ENCODE measurements at places on chromosomes 4 and X. TPM values are rescaled to one million over a fixed set of nuclear protein-coding genes. Genes with fewer than 3 reads are reported as not detected.
A peak's percentile ranks its signal among the peaks of the same experiment; 100 is the strongest.

GRCh38 chr4:5376015-5376414, 324.7 kb downstream of the STK32B start:
- DNase-seq, result no peak
- H3K36me3 ChIP-seq, result no peaks in the 10 kb centered on the region
- H3K4me1 ChIP-seq, result no peaks in the 10 kb centered on the region
- no peak overlapping the region for H3K4me3 ChIP-seq
- no peak overlapping the region for H3K27ac ChIP-seq

- no peaks in the 10 kb centered on the region for H3K27me3 ChIP-seq
- peak; percentile 16 for DNase-seq
- H3K36me3 ChIP-seq, result no peaks in the 10 kb centered on the region
- H3K4me1 ChIP-seq, result peaks cover 12% of the 10 kb centered on the region
Measured at GRCh38 chrX:1480082-1480785, 27.5 kb upstream of the ASMTL start.

DNA sequence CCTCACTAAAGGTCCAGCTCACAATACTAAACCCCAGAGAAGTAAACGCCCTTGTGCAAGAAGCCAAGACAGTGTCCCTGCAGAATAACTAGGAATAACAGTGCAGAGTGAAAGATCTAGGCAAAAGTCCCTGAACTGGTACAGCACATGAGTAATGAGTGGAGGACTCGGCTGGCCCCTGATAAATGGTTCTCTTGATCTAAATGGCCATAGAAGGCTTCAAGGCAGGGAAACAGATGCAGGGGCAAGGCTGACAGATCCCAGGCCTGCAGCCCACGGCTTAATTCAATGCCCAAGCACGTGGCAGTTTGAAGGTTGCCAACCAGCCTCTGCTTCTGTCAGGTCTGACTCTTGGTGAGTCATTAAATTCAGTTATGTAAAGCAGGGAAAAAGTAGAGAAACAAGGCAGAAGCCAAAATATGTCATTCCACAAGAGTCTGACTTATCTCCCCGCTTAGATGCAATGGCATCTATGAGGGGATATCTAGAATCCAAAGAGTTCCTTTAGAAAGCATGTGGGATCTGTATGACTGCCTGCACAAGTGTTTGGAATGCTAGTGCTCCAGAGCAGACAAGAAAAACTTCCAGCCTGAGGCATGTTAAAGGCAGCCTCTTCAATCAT, 121.3 kb downstream of the PRDM5 start:
- no peak for DNase-seq
- H3K4me1 ChIP-seq, result no peaks in the 10 kb centered on the region
- no peak overlapping the region for H3K27ac ChIP-seq
- no peak overlapping the region for H3K4me3 ChIP-seq
- no peaks in the 10 kb centered on the region for H3K36me3 ChIP-seq

- H3K4me1 ChIP-seq, result peaks cover 8% of the 10 kb centered on the region
- no peak overlapping the region for H3K4me3 ChIP-seq
- no peaks in the 10 kb centered on the region for H3K27me3 ChIP-seq
- H3K27ac ChIP-seq, result no peak overlapping the region
- no peak for DNase-seq
Measured at GRCh38 chr4:37909332-37910090, 18.6 kb downstream of the TBC1D1 start.

- H3K27ac ChIP-seq, result no peak overlapping the region
- no peaks in the 10 kb centered on the region for H3K27me3 ChIP-seq
- no peaks in the 10 kb centered on the region for H3K36me3 ChIP-seq
- H3K4me1 ChIP-seq, result peaks cover 32% of the 10 kb centered on the region
- H3K4me3 ChIP-seq, result peak overlapping the region; percentile 77
Measured at GRCh38 chr4:88008743-88009171, 1.3 kb downstream of the PKD2 start.

- H3K36me3 ChIP-seq, result no peaks in the 10 kb centered on the region
- no peaks in the 10 kb centered on the region for H3K27me3 ChIP-seq
- no peaks in the 10 kb centered on the region for H3K4me1 ChIP-seq
- H3K27ac ChIP-seq, result no peak overlapping the region
- no peak for DNase-seq
Measured at GRCh38 chrX:101383679-101384205, 2.2 kb downstream of the BTK start.

Gene USP17L26
- not detected for total RNA-seq
